Anterior cingulate cortex (tissue), 58 donors: ENCODE measurements at places on chromosomes 11 and 22.
A peak's percentile ranks its signal among the peaks of the same experiment; 100 is the strongest.

DNA sequence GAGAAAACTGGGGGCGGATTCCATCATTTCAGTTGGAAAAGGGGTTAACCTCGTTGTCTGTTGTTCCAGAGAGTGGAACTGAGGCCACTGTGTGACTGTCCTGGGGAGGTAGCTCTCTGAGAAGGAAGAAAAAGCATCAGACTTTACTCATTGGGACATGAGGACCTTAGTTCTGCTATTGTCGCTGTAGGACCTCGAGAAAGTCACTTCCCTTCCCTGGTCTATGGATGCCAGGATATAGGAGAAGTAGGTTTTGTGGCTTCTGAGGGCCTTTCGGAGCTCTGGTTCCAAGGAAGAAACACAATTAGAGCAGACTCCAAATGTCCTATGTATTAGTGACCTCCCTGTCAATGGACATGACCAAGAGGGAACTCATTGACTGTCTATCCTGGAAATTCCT, 6.2 kb downstream of the MYO18B start:
- DNase-seq: no peak

DNA sequence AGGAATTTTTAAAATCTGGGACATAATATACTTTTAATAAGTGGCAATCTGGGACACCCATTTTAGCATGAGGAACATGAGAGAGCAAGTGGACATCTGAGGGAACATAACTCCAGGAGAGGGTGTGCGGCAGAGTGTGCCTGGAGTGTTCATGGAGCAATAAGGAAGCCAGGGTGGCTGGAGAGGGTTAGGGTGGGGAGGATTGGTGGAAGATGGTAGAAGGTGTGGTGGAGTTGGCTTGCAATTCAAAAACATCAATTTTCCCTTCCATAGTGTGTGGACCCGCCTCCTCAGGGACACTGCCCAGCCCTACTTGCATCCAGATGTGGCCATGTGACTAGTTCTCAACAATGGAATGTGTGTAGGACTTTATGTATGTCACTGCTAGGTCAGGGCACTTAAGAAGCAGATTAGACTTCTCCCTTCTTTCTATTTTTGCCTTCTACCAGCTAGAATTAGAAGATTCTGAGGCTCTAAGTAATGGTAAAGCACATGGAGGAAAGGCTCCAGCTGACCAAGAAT, 4.4 kb upstream of the DENND5A start:
- DNase-seq: no peak

DNA sequence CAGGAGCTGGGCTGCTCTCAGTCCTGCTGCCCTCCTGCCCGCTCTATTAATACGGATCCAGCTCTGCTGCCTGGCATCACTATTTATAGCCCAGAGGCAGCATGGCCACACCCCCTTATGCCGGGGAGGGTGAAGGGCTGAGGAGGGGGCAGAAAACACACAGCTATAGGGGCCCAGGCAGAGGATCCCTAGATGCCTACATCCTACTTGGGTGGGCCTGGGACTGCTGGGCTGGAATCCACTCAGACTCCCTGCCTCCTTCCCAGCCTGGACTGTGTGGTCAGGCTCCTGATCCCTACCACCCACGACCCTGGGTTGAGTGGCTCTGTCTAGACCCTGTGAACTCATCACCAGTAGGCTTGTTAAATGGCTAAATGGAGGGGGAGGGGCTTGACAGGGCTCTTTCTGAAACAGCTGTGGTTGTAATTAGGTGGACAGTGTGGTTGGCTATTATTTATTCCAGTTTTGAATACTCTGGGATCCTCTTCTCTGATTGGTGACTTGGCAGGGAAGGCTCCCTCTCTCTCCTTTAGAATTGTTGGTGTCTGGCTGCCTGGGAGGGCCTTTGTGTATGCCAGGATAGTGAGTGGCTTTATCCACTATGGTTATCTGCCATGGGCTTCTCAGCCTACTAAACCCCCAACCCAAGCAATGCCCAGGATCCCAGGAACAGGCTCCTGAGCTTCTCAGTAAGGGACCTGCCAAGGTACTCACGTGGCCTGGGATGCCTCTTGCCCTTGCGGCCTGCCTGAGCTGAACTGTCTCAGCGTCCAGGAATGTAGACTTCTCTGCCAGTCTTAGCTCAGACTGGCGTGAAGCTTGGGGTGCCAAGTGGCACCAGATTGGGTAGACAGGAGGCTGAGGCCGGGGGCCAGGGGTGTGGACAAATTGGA, 15.2 kb downstream of the PHLDB1 start:
- DNase-seq: peak; percentile 57

- no peak for DNase-seq
These were observed 201.4 kb downstream of the ADAMTS15 start for GRCh38 chr11:130649801-130650200.

- no peak for DNase-seq
These were observed 435.7 kb upstream of the CADM1 start for GRCh38 chr11:115939731-115940421.
